ENCODE measurements at places on chromosomes 5 and 9.

DNA sequence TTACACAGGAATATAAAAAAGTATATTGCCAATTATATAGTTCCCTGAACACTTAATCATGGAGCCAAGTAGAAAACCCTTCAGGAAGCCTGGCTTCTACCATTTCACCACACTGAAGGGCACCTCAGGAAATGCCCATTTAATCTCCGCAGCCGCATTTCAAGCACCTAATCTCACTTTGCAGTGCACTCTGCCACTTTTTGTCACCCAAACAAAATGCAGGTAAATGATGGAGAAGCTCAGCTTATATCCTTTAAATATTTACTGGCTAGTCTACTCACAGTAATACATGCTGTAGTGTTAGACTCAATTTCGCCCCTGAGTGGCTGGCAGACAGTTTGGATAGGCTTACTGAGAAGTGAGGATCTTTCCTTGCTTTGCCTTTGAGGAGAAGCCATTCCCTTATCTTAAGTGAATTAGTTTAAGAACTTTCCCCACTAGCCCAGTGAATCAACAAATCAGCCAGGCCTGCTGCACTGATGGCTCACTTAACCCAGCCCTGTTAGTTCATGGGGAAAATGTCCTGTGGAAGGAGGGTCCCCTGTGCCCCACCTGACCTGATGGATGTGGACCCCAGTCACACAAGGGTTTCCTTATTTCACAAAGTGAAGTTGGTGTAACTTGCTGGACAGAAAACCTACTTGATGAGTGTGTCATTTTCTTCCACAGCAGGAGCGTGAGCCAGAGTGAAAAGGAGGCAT, 209.7 kb downstream of the CAAP1 start:
- no peak for DNase-seq

DNA sequence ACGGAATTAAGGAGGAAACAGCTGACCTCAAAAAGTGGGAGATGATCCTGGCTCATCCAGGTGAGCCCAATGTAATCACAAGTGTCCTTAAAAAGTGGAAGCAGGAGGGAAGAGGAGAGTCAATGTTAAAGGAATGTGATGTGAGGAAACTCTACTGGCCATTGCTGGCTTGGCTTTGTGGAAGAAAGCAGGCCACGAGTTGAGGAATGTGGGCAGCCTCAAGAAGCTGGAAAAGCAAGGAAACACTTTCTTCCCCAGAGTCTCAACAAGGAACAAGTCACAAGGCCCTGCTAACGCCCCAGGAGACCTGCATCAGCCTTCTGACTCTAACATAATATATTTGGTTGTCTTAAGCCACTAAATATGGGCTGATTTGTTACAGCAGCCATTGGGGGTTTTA, 252.8 kb downstream of the PSAT1 start:
- peak; percentile 20 for DNase-seq

DNA sequence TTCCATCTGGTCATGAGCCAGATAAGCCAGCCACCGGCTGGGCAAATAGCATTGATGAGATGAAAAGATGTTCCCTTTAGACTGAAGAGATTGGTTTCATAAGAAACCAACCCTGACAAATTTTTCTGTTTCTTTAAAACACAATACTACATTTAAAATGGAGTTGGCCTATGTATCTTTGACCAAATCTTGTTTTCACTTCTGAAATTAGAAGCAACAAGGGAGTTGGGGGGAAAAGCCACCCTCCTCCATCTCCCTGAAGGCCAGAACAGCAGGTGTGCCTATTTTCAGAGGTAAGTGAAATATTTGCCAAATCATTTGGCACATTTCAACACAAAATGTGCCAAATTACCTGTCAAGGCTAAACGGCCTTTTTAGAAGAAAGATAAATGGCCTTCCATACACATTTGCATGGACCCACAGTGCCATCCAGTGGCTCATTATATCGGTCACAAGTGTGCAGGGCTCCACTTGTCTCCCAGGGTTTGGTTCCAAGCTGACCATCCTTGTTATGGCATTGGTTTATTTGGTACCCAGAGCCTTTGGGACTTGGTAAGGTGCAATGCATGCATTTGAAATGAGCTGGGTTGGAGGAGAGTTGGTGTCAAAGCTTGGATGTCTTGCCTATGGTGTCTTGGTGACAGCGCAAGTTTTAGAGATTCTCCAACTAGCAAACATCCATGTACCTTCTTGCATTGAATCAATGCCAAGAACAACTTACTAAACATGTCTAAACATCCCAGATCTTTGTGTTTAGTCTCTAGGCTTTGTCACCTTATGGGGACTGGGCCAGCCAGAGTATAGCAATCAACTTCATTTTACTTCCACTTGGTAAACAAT, 372.0 kb upstream of the KIF2A start:
- peak; percentile 10 for DNase-seq

DNA sequence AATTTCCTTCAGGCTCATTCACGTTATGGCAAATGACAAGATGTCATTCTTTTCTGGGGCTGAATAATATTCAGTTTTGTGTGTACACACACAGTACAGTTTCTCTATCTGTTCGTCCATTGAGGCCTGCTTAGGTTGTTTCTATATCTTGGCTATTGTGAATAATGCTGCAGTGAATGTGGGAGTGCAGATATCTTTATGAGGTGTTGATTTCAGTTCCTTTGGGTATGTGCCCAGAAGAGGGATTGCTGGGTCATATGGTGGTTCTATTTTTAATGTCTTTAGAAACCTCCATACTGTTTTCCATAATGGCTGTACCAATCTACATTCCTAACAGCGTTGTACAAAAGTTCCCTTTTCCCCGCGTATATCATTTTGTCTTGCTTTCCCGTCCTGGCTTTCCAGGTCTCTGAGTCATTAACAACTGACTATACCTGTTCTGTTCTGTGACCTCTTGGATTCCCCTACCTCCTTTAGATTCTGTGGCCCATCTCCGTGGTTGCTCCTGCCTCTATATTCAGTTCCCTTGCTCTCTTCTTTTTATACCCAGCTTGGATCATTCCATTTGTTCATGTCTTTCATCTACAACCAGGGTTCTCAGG, 6.8 kb downstream of the SNX30 start:
- DNase-seq, result peak; percentile 33

DNA sequence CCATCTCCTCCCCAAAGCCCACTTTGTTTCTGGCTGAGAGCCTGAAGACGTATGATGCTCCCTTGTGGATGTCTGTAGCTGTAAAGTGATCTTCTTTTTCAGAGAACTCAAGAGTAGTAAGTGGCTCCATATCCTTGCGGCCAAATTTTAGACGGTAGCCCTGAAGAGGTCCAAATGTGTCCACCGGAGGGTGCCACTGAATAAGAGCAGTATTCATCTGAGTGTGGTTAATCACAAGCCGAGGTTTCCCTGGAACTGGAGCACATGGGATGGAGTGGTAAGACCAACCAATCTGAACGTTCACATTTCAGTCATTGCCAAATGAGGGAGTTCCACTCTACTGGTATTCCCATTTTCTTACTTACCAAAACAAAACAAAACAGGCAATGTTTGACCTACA, 686.5 kb upstream of the DMAC1 start:
- no peak for DNase-seq

DNA sequence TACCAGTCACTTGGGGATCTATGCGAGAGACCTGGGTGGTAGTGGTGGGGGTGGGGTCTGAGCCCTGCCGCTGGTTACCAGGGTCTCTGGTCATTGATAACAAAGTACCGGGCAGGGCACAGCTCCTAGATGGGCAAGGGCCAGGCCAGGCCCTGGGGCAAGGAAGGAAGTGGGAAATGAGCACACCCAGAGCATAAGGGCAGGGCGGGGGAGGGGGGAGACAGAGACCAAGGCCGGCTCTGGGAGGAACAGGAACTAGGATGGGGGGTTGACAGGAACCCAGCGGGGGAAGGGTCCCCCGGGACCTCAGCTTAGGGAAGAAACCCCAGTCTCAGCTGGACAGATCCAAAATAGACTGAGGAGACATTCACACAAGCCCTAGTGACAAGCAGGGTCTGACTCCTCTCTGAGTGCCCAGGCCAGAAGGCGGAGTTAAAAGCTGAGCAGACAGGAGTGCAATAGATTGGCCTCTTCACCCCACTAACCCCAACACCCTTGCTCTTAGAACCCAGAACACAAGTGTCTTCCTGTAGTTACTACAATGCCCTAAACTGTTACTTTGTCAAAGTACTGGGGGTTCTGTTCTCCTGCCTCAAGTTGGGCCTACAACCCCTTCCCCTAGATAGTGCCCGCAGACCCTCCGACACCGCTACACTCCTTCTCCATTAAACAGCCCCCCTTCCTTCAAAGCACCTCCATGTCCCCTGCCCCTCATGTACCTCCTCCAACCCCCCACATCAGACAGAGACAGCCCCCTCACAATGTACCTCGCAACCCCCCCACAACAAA, 628 bp downstream of the ATOSB start:
- peak; percentile 47 for DNase-seq

Measured in HFFc6 (cell line).